ENCODE measurements at places on chromosomes 7 and 10.

- peak; percentile 55 for DNase-seq
Observed at GRCh38 chr7:66050990-66051448, 24.6 kb upstream of the ASL start.

- no peak for DNase-seq
Observed at GRCh38 chr7:94565247-94565894, 55.8 kb downstream of the CASD1 start.

GRCh38 chr10:29239569-29240472 lies 49.0 kb upstream of the LYZL1 start:
- DNase-seq, result no peak

GRCh38 chr7:108358553-108358952 lies 97.7 kb downstream of the NRCAM start:
- peak; percentile 27 for DNase-seq

DNA sequence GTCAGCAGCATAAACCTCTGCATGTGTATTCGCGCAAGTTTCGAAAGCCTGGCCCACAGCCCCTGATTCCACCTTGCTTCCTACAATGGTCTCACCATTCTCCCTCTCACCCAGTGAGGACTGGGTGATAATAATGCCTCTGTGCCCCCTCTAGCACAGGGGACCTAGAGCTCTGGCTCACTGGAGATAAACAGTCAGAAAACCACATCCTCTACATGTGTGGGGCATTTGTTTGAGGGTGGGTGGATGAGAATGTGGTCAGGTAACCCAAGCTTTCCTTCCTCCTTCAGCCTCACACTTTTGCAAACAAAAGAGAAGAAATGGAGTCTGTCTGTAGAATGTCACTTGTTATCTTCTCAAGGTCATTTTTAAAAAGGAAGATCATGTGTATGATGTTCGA lies 373.5 kb downstream of the KCNMA1 start:
- DNase-seq, result no peak
